Foreskin keratinocyte (primary cell): ENCODE measurements at places on chromosomes 1 and 21. TPM values are rescaled to one million over a fixed set of nuclear protein-coding genes. Genes with fewer than 3 reads are reported as not detected.

Gene OR14K1
- total RNA-seq: not detected in 2 replicates

Gene OR2T2
- not detected in 2 replicates for total RNA-seq

Gene HCRTR1
- not detected in 2 replicates for total RNA-seq

Gene F13B
- not detected in 2 replicates for total RNA-seq

Gene PDZK1IP1
- 0.46 and 0.65 TPM in 2 replicates for total RNA-seq

Gene UBXN10
- 0.07 and 0.10 TPM in 2 replicates for total RNA-seq

Gene CD52
- total RNA-seq: 0.25 TPM in 1 of 2 replicates, not detected in the other
